DMS153 (cell line): ENCODE measurements at places on chromosomes 6 and 20.

DNA sequence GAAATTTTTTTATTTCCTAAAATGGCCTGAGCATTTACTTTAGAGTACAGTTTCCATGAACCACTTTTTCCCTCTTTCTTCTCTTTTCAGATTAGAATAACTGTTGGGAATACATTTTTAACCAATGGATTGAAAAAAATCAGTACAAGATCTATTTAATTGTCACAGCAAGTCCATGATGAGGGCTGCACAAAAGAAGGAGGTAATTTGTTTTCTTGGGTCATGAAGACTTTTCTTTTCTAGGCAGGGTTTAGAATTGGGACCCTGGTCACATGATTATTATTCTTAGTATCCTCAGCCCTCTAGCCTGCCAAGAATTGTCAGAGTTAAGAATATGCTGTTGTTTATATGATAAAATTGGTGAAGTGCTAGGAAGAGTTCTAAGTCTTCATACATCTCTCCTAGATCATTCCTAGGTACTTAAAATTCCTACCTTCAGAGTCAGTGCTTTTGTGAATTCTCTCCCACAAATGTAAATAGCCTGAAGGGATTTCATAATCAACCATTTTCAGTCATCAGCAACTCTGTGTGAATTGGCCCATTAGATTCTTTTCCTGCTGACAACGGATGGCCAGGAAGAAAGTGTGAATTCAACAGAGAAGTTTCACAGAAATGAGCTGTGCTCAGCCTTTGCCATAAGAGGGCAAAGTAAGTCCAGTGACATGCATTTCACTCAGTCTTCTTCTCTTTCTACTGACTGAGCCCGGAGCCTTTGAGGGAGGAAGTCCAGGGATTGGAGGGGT, 32.4 kb upstream of the TPBG start:
- peak; percentile 15 for DNase-seq

DNA sequence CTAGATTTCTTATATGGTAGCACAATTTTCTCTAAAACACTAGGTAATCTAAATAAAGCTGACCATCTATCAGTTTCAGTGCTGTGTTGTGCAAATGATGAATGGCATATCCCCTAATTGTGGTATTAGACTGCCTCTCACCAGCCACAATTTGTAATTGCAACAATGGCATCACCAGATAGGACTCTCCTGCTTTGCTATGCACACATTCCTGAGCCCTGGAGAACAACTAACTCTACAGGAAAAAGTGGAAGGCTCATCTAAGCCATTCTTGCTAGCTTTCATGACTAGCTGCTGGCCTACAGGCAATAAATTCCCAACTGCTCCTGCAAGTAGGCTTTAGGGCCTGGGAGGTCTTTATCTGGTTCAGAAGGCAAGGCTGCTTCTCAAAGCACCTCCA, 974.1 kb downstream of the EYS start:
- DNase-seq, result no peak

- DNase-seq, result no peak
Measured at GRCh38 chr6:41043151-41043550, 884 bp downstream of the TSPO2 start.

- DNase-seq, result no peak
Measured at GRCh38 chr20:42212391-42212790, 594.2 kb upstream of the CHD6 start.

- DNase-seq, result peak; percentile 95
Measured at GRCh38 chr20:5621305-5621704, 128.9 kb upstream of the SHLD1 start.

- DNase-seq, result no peak
Measured at GRCh38 chr6:109496036-109496772, 13.2 kb upstream of the ZBTB24 start.

GRCh38 chr6:76510489-76510888, 438.0 kb upstream of the IMPG1 start:
- no peak for DNase-seq

GRCh38 chr6:50924758-50925157, 106.1 kb downstream of the TFAP2B start:
- DNase-seq, result no peak

DNA sequence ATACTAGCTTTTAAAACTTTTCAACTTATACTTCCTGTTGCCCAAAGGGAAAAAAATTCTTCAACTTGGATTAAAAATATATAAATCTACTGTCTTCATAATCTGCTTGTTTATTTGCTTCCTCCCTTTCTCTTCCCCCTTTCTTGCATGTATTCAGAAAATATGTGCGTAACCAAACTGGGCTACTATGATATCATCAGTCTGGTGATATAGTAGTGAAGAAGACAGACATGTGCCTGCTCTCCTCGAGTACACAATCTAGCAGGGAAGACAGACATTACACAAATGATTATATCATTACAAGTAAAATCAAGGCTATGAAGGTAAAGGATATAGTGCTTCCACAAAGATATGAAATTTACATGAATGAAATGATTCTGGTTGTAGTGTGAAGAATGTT, 31.0 kb downstream of the IBTK start:
- no peak for DNase-seq

- DNase-seq, result no peak
Measured at GRCh38 chr6:33604941-33605854, 15.9 kb upstream of the ITPR3 start.

- peak; percentile 15 for DNase-seq
Measured at GRCh38 chr20:50172347-50173013, 18.1 kb upstream of the CEBPB start.

DNA sequence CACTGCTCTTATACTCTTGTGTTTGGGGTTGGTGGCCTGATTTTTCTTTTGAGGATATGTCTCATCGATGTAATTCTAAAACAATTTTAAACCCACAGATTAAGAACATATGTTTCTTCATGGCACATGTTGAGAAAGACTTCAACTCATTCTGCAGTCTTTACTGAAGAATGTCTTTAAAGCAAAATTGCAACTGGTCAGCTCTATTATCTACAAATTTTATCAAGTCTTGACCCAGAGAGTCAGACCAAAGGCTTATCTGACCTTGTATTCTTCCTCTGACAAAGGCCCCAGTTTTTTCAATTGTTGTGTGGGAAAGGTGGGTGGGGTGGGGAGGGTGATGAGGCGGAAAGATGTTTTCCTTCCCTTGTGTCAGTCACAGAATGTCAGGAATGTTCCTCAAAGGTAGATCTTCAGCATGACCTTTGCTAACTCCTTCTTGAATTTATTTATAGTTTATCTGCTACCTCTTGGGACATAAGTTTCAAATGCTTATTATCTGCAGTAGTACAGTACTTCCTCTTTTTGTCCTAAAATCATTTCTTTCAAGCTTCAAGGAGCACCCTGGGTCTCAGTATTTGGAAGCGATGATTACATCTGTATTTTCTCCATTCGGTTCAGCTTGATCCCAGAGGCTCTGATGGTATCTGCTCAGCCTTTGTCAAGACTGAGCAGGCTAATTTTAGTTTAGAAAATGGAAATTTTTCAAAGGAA, 63.2 kb upstream of the TIAM2 start:
- no peak for DNase-seq

GRCh38 chr6:15490242-15491100, 172.4 kb downstream of the DTNBP1 start:
- DNase-seq, result no peak

DNA sequence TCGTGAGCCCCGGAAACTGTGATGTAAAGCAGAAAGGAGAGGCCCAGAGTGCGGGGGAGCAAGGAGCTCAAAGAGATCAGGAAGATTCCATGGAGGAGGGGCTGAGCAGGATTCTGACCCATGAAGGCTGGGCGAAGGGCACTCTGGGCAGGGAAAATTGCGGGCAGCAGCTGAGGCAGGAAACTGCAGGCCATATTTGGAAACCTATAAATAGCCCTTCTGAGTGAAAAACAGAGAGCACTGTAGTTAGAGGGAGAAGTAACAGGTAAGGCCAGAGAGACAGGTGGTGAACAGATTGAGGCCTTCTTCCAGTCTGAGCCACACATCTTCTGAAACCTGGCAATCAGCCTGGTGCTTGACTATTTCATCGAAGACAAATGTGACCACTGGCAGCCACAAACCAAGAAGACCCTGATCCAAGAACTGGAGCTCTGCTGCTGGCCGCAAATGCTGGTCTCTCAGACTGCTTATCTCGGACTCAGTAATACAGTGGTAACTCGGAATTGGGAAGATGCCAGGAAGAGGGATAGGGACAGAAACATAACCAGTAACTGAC, 14.1 kb upstream of the BEND3 start:
- no peak for DNase-seq

GRCh38 chr6:126396131-126396530, 56.2 kb downstream of the CENPW start:
- no peak for DNase-seq

GRCh38 chr20:32364554-32365208, 6.5 kb downstream of the ASXL1 start:
- no peak for DNase-seq

- DNase-seq, result no peak
Measured at GRCh38 chr6:36098920-36099647, 31.2 kb upstream of the MAPK13 start.

DNA sequence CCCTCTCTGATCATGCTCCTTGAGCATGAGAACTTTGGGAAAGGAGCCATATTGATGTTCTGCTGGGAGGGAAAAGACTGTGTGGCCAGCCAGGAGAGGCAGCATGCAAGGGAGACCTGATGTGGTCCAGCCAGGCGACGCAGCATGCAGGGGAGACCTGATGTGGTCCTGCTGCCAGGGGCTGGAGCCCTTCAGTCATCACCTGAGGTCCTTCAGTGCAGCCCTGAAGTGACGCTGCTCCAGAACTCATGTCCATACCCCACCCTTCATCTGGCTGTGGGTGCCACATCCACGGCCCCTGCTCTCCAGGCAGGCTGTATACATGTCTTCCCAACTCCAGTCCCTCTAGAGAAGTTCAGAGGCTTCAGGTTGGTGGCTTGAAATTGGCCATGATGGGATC, 134.4 kb downstream of the ERMARD start:
- DNase-seq, result no peak

- no peak for DNase-seq
Measured at GRCh38 chr20:32749914-32750637, 6.8 kb upstream of the COMMD7 start.

- DNase-seq, result no peak
Measured at GRCh38 chr6:16800942-16801341, 39.7 kb upstream of the ATXN1 start.
